GM23248 (cell line): ENCODE measurements at places on chromosomes 4 and X.

DNA sequence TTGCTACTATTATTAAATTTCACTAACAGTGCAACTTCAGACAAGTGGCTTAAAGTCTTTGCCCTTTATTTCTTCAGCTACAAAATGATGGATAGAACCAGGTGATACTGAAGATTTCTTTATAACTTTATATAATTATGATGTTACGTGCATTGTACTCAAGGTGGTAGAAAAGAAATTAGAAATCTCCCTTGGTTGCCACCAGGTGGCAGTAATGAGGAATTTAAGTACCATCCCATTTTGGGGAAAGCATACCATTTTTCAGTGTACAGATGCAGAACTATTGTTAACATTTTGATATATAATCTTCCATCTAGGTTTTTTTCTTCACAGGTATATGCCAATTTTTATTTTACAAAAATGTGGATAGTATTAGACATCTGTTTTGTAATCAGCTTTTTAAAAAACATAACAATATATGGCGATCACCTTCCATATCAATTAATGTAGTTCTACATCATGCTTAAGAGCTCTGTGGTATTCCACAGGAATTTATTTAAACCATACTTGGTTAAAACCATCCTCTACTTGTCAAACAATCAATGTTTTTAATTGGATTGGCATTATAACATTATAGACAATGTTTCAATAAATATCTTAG, 37.7 kb upstream of the RAB33B start:
- peak; percentile 59 for DNase-seq

DNA sequence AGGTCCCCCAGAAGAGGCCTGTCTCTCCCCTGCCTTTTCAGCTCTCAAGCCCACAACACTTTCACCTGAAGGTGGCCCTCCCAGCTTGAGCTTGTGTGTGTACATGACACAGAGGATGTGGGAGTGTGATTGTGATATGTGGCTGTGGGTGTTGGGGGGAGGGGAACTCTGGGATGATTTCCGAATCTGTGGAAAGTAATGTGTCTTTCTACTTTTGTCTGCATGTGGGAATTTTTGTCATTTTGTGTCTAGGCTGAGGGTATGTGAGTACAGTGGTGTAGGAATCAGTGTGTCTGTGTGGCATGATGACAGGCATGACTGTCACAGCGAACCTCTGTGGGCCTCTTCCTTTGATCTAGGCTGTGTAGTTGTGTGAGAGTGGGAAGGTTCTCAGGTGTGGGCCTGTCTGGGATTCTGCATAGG, 6.4 kb downstream of the SYP start:
- no peak for DNase-seq

DNA sequence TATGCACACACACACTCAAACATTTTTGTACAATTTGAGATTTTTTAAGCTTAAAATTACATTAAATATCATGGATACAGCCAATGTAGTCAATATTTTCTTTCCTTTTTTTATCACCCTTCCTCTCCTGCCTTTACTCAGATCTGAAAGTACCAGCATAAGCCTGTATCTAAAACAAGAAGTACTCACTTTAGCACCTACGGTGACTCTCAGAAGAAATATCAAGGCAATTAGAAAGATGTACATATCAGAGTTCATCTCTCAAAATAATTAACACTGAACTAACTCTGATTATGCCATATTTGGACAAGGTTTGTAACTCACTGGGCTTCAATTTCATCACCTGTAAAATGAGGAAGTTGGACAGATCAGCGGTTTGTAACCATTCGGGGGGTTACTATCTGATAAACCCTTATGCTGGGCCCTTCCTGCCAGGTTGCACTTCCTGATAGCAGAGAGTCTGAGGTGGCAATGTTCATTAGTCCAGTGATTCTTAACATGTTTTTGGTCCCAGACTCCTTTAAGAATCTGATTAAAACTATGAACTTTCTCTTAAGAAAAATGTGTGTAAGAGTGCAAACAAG, 5.7 kb upstream of the GPR174 start:
- no peak for DNase-seq

GRCh38 chrX:150365990-150366911, 3.1 kb downstream of the MAMLD1 start:
- peak; percentile 66 for DNase-seq

- no peak for DNase-seq
Measured at GRCh38 chr4:103136671-103137445, 37.2 kb upstream of the BDH2 start.

GRCh38 chr4:112210777-112211176, 20.8 kb upstream of the AP1AR start:
- DNase-seq: peak; percentile 33

GRCh38 chr4:162461952-162462351, 298.2 kb upstream of the FSTL5 start:
- peak; percentile 0 for DNase-seq

GRCh38 chrX:84168574-84168973, 19.4 kb downstream of the RPS6KA6 start:
- DNase-seq: peak; percentile 62

DNA sequence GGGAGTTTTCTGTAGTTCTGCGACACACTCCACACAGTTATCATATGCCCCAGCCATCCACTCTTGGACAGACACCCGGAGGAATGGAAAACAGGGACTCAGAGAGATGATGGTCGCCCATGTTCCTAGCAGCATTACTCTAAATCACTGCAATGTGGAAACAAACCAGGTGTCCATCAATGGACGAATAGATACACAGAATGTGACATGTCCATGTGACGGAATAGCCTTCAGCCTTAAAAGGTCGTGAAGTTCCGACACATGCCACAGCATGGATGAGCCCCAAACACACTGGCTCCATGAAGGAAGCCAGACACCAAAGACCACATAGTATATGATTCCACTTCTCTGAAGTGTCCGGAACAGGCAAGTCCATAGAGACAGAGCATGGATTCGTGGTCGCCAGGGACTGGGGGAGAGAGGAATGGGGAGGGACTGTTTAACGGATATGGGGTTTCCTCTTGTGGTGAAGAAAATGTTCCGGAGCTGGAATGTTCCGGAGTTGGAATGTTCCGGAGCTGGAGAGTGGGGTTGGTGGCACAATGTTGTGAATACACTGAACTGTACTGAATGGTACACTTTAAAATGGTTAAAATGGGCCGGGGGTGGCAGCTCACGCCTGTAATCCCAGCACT, 28.7 kb upstream of the AFAP1 start:
- no peak for DNase-seq

- peak; percentile 38 for DNase-seq
Measured at GRCh38 chr4:76991161-76991660, 41.7 kb downstream of the SEPTIN11 start.

- no peak for DNase-seq
Measured at GRCh38 chr4:102037566-102037965, 247.0 kb downstream of the BANK1 start.

- DNase-seq: no peak
Measured at GRCh38 chrX:41705680-41706374, 17.1 kb downstream of the GPR34 start.

DNA sequence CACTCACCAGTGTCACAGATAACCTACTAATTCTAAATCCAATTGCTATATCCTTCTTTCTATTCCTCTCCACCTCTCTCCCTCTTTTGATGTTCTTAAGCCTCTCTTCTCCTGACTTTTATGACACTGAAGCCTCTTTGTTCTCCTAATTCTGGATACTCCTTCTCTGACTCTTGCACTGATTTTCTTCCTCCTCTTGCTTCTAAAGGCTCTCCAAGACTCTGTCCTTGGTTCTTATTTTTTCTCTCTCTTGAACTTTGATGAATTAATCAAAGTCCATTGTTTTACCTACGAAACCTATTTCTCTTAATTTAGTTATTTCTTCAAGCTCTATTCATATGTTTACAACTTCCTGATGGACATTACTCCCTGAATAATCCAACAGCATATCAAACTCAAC, 95.7 kb upstream of the TSPAN7 start:
- DNase-seq: no peak

DNA sequence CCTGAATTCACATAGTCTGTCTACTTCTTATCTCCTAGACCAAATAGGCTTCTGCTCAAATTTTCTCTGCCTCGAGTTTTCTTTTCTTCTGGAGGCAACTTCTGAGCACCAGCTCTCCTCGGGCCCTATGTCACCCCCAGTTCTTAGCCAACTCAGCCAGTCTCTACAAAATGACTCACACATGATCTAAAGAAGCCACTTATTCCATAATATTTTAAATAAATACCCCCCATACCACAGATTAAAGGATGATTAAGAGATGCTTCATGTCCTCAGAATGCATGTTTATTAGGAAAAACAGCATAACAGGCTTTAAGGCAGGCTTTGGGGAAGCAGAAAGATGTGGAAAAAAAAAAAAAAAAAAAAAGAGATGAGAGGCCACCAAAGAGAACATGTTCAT, 36.6 kb upstream of the DDX53 start:
- peak; percentile 26 for DNase-seq

DNA sequence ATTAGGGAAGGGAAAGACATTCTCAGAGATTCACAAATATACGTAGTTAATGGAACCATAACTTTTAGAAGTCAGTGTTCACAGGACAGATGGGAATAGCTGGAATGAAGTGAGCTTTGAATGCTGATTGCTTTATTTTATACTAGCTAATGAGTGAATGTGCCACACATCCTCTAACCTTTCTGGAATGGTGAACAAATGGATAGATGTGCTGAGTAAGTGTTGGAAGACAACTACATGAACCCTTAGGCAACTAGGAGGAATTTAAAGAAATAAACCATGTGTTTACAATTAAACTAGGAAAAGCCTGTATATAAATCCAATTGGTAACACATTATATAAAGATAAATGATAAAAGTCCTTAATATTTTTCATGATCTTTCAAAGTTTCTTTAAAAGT, 91.6 kb upstream of the LIMCH1 start:
- peak; percentile 10 for DNase-seq

- no peak for DNase-seq
Measured at GRCh38 chr4:41359422-41359775, 102.7 kb downstream of the UCHL1 start.

DNA sequence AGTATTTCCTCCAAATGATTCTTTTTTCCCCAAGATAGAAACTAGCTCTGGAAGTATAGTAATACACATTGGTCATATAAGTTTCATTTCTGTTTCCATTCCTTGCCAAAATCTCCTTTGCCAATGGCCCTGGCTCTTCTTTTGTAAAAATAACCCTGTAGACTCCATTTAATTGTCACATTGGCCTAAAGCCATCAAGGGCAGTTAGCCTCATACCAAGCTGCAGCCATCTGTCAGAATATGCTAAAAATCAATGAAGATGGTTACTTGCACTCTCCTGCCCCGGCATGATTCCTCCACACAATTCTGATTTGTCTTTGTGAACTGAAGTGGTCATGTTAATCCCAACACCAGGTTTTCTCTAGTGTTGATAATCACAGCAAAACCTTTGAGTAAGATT, 380.5 kb downstream of the SH2D1A start:
- no peak for DNase-seq

GRCh38 chr4:123744664-123745290, 348.2 kb downstream of the SPRY1 start:
- DNase-seq: no peak

- no peak for DNase-seq
Measured at GRCh38 chr4:109928327-109929045, 15.8 kb downstream of the EGF start.

DNA sequence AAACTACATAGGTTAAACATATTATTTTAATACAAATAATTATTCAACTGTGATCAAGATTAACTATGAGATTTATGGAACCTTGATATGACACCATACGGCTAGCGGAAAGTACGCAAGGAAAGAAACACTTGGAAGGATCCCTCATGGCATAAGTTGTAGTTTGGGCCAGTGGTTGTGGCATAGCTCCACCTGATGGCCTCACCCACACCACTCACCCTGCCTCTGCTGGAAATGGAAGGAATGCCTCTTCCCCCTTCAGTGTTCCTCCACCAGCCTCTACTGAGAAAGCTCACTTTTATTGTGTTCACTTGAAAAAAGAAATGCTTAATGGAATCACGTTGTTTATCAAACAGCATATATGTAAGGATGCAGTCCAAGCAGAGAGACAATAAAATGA, 86.4 kb downstream of the BMP15 start:
- no peak for DNase-seq

GRCh38 chr4:162164906-162165510, 1.2 kb upstream of the FSTL5 start:
- DNase-seq: no peak

DNA sequence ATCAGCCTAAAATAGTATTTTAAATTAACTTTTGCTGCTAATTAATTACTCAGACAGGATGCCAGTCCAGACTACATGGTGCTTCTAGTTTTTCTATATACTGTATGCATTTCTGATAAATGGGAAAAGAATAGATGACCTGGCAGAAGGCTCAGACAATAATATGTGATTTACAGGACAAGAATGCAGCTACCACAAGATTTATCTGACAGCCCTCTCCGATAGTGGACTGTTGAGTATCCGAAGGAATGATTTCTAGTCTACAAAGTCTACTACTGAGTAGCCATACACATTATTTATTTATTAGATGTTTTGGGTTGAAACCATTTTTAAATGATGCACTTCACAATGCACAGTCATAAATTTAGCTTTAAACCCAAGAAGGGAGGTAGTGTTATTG, 212.8 kb downstream of the MAB21L2 start:
- DNase-seq: no peak

DNA sequence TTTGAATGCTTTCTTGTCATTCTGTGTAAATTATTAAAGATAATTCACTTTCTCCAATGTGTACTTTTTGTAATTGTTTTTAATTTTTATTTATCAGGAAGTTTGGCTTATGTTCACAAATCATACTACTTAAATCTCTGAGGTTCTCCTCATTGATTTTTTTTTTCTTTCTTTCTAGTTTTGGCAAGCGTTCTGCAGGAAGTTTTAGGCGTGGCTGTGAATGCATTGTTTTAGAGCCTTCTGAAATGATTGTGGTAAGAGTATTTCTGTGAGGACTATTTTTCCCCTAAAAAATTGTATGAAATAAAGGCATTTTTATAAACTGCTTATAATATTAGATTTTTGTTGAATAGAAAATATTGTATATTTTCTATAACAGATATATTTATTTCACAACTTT, 135.8 kb downstream of the RAPGEF2 start:
- DNase-seq: peak; percentile 55

DNA sequence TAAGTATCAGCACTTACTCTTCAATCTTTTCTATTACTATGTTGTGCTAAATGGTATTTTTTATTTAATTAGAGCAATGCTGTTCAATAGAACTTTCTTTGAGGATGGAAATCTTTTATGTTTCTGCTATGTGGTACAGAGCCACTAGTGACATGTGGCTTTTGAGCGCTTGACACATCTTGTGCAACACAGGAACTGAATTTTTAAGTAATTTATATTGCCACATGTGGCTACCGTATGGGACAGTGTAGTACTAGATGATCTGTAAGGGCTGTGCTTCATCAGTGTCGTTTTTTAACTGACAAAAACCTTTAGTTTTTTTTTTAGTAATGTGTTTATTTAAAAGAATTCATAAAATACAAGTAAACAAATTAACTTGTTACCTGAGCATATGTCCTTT, 22.4 kb downstream of the HPRT1 start:
- DNase-seq: no peak
